ENCODE measurements at places on chromosomes 11 and 22. TPM values are rescaled to one million over a fixed set of nuclear protein-coding genes. Genes with fewer than 3 reads are reported as not detected.

The FAM180B gene
- total RNA-seq: 0.16 TPM

The P2RX6 gene
- not detected for total RNA-seq

The RNF215 gene
- total RNA-seq: 25.7 TPM

The OR56A1 gene
- total RNA-seq: under 0.01 TPM

All from occipital lobe (tissue), 3 donors.